GM13977 (cell line): ENCODE measurements at places on chromosomes 2 and 18.

GRCh38 chr2:195830968-195831950, 174.2 kb downstream of the SLC39A10 start:
- DNase-seq, result no peak

DNA sequence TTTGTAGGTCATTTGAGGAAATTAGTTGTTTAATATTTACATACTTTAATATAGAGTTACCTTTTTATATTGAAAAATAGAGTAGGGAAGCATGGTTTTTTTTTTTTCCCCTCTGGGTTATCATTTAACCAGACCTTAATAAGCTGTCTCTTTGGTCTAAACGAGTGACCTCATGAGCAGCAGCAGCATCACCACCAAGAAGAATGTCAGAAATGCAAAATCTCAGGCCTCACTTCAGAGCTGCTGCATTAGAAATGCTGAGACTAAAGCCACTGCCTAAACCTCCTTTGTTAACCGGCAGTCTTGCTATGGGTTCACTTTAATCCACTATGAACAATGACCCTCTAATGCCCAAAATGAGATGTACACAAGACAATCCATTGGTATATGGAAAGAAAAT, 733.7 kb upstream of the FAM98A start:
- DNase-seq, result no peak

GRCh38 chr2:71631411-71631931, 178.1 kb downstream of the DYSF start:
- DNase-seq, result no peak

- no peak for DNase-seq
Observed at GRCh38 chr2:48601349-48601748, 16.3 kb upstream of the GTF2A1L start.

DNA sequence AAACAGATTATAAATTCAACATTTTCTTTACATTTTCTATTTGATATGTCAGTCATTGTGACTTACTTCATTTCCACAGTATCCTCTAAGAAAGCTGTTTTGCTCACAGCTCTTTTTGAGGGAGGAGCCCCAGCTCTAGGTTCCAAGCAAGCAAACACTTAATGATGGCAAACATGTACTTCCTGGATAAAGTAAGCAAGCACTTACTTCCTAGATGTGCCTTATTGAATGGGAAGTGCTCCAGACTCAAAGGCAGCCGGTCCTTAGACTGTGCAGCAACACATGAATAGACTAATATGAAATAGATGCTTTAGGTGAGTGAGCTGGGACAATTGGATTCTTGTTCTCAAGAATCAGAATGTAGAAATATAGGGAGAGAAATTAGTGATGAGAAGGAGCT, 2149.8 kb upstream of the PIK3C3 start:
- DNase-seq, result no peak

GRCh38 chr2:64393383-64394010, 60.5 kb upstream of the LGALSL start:
- DNase-seq, result no peak

GRCh38 chr2:127652786-127653357, 6.9 kb downstream of the GPR17 start:
- DNase-seq, result no peak

DNA sequence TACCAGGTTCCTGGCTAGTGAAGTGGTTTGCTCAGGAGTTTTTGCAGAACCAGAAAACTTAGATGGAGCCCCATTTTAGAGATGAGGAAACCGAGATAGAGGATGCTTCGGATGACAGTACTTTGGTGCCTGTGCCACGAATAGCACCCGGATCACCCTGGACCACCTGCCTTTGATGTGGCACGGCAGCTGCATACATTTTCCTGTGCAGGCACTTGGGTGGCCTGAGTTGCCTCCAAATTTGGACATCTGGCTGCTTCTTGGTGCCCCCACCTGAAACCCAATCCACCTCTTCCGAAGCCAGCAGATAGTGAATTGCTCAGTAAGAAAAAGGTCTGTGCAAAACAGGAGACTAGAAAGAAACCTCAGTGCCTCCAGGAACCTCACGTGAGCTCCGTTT, 140.6 kb upstream of the ID2 start:
- no peak for DNase-seq

- DNase-seq, result no peak
Observed at GRCh38 chr18:2656981-2657512, 1.5 kb downstream of the SMCHD1 start.

DNA sequence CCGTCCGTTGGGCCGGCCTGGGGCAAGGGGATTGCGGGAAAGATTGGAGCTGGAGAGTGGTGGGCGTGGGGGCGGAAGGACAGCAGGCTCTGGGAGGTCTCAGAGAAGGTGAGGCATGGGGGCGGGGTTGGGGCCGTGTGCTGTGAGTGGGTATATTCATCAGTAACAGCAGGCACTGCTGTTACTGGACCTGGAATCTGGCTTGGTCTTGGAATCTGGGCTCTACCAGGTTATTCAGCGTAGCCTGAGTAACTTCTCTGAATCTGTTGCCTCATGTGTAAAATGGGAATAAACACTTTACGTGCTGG, 435 bp downstream of the RNF181 start:
- DNase-seq, result no peak

- peak; percentile 81 for DNase-seq
Observed at GRCh38 chr2:71000780-71001591, 6.3 kb upstream of the TEX261 start.
